CD4-positive, CD25-positive, alpha-beta regulatory T cell (primary cell): ENCODE measurements at places on chromosomes 7 and 10.
A peak's percentile ranks its signal among the peaks of the same experiment; 100 is the strongest.

GRCh38 chr7:151597541-151598444 lies 78.1 kb upstream of the RHEB start:
- no peak for DNase-seq

GRCh38 chr10:116705498-116705897 lies 36.9 kb downstream of the HSPA12A start:
- DNase-seq: no peak

GRCh38 chr10:7015457-7015856 lies 395.4 kb downstream of the SFMBT2 start:
- no peak for DNase-seq

DNA sequence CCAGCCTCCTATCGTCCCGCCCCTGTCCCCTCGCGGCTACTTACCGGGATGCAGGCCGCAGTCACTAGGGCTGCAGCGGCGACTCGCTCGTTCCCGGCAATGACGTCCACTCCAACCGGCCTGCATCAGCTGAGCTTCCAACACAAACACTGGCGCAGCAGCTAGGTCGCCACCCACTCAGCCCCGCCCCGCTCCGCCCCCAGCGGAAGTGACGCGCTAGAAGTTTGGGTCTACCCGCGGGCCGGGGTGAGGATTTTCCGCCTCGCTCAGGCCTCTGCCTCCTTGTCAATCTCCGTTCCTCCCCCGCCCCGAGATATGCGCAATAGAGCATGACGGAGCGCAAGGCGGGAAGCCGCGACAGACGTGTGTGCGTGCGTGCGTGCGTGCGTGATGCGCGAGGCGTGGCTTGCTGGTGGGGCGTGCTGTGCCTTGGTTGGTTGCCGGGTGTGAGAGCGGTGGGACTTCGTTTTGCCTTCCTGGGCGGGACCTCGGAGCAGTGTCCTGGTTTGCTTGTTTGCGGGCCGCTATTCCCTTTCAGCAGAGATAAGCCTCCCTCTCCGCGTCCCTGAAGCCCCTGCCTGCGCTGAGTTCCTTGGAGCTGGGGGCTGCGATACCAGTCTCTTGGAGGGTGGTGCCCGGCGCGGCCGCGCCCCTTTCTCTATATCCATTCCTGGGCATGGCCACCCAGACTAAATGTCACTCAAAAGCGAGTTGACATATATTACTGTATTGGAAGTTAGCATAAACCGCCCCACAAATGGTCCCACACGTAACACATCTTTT lies at the start of gene PNPLA8:
Gene PNPLA8 (minus strand): TSS at position 151 of the 783 bp plus-strand sequence. CDS start 10,644 bp downstream, outside the sequence.
- DNase-seq: peak; percentile 100

DNA sequence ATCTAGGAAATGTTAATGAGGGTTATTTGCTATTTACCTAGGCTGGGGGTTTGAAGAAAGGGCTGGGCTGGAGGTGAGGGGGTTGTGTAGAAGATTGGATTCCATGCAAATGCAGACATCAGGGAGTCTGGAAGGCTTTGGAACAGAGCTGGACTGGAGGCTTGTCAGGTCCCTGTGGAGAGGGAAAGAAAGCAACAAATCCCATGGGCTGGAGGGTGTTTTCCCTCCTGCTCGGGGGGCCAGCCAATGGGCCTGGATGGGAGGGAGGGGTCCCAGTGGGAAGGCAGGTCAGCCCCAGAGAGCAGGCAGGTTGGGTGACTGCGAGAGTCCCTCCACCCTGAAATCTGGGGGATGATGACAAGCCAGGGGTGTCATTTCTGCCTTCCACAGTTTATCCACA lies 431.8 kb downstream of the RPS24 start:
- DNase-seq: no peak

DNA sequence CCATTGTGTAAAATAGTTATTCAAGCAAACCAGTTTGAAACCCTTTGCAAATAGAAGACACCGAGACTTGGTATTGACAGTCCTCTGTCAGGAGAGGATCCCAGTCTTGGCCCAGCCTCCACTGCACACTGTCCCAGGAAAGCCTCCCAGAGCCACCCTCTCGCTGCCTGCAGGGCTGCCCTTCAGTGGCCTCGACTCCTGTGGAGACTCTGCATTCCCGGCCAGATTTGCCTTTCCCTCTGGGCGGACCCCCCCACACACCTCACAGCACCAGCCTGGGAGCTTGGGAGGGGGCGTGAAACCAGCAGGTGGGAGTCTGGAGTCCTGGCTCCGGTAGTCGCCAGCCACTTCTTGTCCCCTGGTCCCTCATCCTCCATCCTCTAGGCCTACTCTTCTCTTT lies 48.7 kb downstream of the GRK5 start:
- DNase-seq: no peak

DNA sequence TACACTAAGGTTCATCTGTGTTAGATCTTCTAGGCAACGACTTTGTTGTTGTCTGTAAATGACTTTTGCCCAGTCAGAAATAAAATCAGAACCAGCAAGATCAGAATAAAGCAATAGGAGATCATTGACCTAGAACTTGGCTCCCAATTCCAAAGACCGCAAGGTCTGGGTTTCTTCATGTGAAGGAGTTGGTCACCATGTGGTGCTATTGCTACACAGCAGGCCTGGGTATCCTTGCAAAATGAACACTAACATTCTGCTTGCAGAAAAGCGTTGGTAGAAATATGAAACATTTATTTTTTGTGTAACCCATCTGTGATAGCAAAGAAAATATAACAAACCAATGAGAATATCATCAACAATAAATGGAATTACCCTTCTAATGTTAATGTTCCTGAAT lies 831.0 kb downstream of the NXPH1 start:
- DNase-seq: no peak

DNA sequence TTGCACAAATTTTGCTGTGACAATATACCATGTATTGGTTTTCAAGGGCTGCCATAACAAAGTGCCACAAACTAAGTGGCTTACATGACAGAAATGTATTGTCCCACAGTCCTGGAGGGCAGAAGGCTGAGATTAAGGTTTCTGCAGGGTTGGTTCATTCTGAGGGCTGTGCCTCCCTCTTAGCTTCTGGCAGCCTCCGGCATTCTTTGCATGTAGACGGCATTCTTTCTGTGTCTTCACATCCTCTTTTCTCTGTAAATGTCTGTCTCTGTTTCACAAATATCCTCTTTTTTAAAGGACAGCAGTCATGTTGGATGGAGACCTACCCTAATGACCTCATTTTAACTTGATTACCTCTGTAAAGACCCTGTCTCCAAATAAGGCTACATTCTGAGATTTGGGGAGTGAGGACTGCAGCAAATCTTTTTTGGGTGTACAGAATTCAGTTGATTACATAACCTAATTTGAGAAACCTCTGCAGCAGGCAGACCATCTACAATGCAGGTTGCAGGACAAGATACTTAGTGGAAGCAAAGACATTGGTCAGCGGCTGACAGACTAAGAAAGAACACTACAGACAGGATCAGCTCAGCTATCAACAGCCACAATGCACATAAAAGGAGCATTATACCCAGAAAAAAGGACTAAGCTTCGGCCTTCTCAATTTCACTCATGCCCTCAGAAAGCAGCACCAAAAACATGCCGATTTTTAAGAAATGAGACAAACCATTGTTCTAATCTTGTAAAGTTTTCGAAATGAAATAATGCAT lies 84.6 kb upstream of the FAM3C start:
- no peak for DNase-seq

GRCh38 chr10:78948621-78949030 lies 120.1 kb upstream of the ZMIZ1 start:
- no peak for DNase-seq

DNA sequence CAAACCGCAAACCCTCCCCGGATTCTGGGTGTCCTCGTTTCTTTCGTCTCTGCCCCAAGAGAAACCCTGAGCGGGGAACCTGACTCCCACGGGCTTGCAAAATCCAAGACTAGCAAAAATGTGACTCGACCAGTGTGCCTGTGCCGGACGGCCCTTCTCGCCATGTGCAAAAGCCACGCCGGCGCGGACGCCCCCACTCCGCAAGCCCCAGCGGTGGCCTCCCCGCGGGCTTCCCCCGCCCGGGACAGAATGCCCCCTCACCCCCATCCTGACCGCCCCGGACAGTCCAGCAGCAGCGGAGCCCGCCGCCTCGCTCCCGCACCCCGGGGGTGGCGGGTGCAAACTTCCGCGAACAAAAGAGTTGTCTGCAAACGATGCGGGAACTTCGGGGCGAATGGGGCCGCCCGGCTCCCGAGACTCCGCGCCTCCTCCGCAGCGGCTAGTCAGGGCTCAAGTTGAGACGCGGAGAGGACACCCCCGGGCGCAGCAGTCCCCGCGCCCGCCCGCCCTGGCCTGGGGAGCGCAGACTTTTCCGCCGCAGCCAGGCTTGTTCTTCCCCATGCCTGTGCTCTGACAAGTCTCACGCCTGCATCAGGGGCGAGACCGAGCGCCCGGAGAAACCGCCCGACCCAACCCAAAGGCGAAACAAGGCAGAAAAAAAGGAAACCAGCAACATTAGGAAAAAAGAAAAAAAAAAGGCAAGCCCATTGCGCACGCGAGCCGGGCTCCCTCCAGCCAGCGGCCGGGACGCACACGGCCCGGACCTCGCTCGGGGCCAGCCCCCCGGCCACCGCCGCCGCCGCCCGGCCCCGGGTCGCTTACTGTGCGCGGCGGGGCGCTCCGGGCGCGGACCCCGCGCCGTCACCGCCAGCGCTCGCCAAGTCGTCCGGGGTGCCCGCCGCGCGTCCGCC lies 732 bp downstream of the FAM53B start:
- DNase-seq: peak; percentile 48

GRCh38 chr7:28998105-28998504 lies 40.0 kb upstream of the TRIL start:
- DNase-seq: no peak

GRCh38 chr10:36499693-36500092 lies 625.7 kb upstream of the ANKRD30A start:
- no peak for DNase-seq

DNA sequence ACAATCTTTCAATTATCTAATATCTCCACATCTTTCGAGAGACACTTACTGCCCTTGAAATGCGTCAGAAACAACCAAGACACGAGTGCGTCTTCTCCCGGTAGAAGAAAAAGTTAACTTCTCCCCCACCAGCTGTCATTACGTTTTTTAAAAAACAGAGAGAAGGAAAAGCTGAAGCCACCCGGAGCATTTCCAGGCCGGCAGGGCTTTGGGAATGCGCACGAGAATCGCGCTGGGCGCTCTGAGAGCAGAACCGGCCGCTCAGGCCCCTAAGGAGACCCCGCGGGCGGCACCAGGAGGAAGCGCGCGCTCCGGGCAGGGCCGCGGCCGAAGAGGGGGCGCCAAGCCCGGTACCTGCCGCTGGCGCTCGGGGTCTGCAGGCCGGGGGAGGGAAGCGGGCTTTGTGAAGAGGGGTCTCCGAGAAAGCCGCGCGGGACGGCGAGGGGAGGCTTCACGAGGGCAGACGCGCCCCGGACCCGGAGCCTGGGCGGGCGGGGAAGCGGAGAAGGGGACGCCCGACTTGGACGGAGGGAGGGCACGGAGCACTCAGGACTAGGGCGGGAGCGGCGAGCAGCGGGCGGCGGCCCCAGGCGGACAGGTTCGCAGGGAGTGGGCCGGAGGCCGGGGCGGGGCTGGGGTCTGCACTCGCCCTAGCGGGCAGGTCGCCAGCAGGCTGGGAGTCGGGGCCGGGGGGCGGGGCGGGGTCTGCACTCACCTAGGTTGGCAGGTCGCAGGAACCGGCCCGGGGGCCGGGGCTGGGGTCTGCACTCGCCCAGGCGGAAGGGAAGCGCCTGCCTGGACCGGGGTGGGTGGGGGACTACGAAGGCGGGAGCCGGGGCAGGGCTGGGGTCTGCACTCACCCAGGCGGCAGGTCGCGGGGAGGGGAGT lies 932 bp downstream of the ESYT2 start:
- DNase-seq: peak; percentile 53

DNA sequence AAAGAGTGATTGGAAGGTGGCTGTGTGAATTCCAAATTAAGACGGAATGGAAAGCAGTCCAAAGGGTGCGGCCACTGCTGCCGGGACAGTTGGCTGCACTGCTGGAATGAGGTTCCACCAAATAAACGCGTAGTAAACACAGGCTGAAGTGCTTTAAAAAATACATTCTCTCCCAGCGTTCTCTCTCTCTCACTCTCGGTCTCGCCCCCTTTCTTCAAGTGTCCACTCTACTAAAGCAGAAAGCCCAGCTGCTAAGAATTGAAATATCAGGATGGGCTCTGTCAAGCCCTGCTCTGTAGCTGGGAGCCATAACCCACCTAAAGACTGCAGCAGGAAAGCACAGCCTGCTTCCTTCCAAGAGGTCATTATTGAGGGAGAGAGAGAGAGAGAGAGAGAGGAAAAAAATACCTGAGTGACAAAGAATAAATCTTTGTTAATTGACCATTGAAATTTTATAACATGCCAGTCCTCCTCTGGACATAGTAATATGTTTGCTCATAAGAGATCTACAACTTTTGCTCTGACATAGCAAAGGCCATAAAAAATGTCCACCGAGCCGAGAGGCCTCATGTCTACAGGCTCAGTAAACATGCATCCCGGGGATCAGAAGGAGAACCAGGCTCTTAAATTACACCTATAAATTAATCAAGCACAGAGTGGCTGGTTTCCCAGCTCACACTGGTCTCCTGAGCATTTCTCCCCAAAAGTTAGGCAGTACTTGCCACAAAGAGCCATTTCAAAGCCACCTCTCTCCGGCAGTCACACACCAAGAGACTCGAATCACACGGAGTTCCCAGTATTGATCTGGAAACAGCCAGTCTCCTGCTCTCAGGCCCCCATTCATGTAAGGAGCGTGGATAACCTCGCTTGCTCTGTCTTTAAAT lies 72.8 kb downstream of the FGFR2 start:
- no peak for DNase-seq

DNA sequence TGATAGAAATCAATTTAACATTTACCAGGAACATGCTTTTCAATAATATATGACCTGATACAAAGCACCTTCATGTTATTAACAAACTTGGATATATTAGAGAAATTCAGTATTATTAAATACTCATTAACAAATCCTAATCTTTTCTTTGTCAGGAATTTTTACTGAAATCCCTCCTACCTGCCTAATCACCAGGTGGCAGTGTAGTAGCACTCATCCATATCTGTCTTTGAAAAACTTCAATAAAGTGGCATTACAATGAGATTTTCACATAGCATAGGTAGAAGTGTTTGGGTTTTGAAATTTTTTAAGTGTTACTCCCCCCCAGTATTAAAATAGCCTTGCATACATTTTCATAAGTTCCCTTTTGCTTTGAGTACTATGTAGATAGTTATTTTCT lies 1246.6 kb upstream of the LRRN3 start:
- DNase-seq: peak; percentile 4

- DNase-seq: no peak
Measured at GRCh38 chr7:107728276-107728675, 15.7 kb upstream of the CBLL1 start.

- DNase-seq: no peak
Measured at GRCh38 chr7:3955751-3956696, 655.0 kb downstream of the SDK1 start.

DNA sequence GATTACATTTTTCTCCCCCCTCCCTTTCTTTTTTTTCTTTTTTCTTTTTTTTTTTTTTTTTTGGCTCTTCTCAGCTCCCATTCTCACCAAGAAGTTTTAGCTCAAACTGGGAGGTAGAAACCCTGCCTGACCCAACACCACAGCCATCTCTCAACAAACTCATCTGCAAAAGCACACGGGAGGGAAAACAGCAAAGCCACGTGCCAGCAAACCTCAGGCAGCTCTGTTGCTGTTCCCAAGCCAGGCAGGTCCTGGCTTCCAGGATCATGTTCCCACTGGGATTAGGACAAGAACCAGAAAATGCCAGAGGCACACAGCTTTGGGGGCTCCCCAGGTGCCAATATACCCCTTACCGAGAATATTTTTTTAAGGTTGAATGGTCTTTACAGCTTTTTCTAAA lies 56.7 kb downstream of the ITIH5 start:
- DNase-seq: no peak
